ENCODE measurements at places on chromosomes 1 and 21. TPM values are rescaled to one million over a fixed set of nuclear protein-coding genes. Genes with fewer than 3 reads are reported as not detected.

Gene ADAM30
- polyA plus RNA-seq: not detected

Gene COL24A1
- polyA plus RNA-seq: not detected

DNA sequence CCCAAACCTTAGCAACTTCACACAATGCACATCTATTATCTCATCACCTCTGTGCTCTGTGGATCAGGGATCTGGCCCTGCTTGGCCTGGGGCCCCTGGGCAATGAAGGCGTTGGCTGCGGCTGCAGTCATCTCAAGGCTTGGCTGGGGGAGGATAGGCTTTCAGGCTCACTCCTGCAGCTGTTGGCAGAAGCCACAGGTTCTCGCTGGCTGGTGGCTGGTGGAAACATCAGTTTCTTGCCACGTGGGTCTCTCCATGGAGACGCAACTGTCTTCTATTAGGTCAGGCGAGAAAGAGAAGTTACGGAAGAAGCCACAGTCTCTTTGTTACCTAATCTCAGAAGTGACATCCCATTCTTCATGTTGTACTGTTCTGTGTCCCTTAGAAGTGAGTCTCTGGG lies 3.6 kb upstream of the NPPA start:
- no peak for DNase-seq

DNA sequence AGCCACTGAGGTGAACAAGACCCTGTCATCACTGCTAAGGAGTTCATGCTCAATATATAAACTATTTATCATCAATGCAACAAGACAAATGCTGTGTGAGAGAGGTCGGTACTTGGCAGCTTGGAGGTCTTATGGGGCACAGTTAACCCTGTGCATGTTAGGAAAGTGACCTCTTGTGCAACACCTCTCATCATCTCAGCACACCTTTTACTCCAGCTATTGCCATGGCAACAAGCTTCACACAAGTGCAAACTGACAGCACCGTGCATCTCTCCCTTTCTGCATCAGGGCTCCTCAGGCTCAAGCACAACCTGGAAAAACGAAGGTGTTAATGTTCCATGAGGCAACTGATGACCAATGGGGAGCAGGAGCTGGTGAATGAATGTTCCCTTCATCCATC lies 14.7 kb upstream of the MYSM1 start:
- DNase-seq: no peak

DNA sequence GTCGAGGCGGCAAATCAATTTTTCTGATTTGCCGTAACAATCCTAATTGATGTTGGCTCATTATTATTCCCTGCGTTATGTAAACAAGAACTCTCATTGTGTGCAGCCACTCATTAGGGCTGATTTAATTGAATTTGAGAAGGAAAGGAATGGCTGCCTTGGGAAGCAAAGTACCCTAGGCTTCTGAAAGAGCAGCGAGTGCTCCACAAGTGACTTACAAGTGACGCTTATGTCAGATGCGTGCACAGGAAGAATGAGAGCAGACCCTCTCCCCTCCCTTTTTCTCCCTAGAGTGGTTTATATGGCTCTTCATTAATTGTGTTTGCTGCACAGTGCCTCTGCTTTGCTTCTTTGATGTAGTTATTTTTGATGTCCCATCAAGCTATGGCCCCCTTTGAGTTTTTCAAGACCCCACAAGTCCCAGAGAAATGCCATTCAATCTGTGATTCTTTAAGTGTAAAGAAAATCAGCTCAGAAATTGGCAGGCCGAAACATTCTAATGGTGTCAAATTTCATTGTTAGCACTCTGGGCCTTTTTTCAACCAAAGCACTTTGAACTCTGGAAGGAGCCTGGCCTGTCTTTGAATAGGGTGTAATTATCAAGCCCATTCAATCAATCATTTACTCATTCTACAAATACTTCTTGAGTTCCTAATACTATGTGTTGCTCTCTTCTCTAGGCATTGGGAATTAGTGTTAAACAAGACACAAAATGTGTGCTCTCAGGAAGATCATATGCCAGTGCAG lies 86.8 kb upstream of the VAV3 start:
- no peak for DNase-seq

DNA sequence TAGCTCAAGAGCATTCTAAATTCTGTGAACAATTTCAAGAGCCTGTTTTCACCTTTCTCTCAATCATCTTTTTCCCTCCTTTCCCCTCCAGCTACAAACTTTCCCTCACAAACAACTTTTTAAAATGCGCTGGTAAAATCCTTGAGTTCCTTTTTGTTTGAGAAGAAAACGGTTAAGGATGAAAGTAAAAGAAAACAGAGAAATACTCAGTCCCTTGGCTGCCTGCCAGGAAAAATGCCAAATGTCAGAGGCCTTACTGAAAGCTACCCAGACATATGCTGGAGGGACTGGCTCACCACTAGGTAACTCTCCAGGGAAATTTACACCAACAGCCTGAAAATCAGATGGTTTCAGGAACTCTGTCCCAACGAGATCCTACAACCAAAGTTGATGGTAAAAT lies 11.0 kb upstream of the SERBP1 start:
- peak; percentile 43 for DNase-seq

- no peak for DNase-seq
Observed at GRCh38 chr1:160731990-160732389, 7.1 kb upstream of the SLAMF7 start.

GRCh38 chr1:9321480-9321849 lies 28.8 kb downstream of the SPSB1 start:
- DNase-seq: no peak

- DNase-seq: no peak
Observed at GRCh38 chr1:81023187-81023724, 777.5 kb upstream of the ADGRL2 start.

- no peak for DNase-seq
Observed at GRCh38 chr1:25131794-25132193, 100.5 kb downstream of the SYF2 start.

DNA sequence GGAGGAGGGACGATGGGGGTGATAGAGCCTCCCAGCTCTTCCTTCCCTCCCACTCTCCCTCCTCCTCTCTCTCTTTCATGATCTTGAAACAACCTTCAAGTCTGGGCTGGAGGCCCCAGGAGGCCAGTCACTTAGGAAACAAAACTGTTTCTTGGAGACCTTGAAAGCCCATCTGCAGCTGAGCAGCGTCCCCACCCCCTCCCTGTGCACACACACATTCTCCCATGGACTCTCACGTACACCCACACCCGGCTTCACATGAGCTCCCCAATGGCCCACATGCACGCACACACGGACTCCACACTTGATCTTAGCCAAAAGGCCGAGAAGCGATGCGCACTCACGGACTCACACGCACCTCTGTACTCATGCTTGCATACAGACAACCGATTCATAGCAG lies 3.2 kb upstream of the ATP1A2 start:
- no peak for DNase-seq

- peak; percentile 65 for DNase-seq
Observed at GRCh38 chr1:212749821-212750535, 41.6 kb downstream of the NSL1 start.

Measured in SK-N-SH (cell line).